ENCODE measurements at places on chromosomes 2 and 18.

DNA sequence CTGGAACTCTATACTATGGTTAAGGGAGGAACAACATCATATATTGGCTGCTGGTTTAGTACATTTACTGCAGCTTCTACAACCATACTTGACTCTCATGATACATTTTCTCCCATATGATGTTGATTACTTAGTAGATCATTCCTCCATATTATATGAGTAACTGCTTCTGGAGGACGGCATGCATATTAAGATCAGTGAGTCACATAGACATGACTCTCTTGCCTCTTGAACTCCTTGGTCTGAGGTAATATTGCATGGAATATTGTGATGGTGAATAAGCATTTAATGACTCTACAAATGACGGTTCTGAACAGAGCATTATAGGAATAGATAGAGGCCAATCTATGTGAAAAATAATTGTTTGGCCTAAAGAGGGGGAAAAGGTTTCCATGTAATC is 418.8 kb upstream of the SPHKAP start:
- no peak for DNase-seq

GRCh38 chr18:13420969-13421686 is 202.6 kb downstream of the LDLRAD4 start:
- no peak for DNase-seq

DNA sequence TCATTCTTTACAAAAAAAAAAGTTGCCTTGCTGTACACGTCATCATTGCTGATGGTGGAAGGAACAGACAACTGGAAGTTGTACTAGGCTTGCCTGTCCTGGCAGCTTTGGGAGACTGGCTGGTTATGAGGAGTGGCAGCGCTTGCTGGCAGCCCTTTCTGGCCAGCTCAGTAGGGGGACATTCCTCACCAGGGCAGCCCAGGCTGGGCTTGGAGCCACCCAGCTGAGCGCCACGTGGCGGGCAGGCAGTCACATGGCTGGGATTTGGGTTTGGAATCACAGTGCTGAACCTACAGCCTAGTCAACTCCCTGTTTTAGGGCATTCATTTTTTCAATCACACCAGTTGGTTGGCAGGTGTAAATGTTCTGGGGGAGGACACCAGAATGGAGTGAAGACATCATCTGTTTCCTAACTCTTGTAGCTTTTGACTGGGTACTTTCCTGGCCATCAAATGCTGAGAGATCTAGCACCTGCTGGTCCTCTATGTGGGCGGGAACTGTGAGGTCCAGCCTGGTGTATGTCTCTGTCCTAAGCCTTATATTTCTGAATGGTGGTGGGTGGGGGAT is 139.3 kb downstream of the SETBP1 start:
- DNase-seq, result no peak

DNA sequence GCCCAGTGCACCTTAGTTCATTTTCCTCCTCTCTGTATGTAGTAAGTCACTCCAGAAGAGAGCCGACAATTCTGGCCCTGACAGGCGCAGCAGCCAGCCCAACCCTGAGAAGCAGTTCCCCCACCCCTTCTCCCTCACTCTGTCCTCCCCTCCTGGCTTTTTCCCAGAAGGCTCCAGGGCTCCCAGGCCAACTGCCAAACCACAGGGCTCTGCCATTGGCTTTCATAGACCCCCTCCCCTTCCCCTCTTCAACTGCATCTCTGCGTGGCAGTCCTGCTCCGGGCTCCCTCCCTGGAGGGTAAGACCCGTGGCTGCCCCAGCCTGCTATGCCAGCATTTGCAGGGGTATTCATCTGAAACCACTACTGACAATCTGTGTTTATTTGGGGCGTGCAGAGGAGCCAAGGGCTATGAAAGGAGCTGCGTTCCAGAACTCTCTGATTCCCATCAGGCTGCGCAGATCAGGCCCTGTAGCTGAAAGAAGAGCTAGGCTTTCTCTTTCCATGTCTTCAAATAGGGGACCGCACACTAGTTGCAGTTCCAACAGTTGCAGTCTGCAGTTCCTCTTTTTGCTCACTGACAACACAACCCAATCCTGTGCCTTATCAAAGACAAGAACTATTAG is 388.6 kb upstream of the TNP1 start:
- DNase-seq, result no peak

GRCh38 chr2:193668557-193669323 is 1474.0 kb upstream of the TMEFF2 start:
- no peak for DNase-seq

- no peak for DNase-seq
Measured at GRCh38 chr2:134232868-134233727, 20.8 kb upstream of the MGAT5 start.

DNA sequence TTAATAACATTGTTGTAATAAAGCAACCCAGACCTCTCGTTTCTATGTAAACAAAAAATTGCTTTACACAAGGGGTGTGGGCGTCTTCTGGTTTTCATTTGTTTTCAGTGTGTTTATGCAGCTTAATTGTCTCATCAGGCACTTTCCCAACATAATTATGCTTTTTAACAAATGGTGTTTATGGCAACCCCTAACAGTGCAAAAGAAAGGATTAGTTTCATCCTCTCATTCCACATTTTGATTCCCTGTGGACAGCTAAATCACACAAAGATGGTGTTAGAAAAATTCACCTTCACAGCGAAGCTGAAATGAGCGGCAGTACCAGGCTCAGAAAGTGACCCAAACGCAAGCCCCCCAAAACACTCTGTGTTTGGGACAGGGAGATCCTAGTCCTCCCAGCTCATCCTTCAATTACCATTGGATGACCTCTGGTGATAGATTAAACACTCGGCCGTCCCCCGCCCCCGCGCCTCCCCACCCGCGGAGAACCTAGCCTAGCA is 724 bp downstream of the FTCDNL1 start:
- DNase-seq, result no peak

DNA sequence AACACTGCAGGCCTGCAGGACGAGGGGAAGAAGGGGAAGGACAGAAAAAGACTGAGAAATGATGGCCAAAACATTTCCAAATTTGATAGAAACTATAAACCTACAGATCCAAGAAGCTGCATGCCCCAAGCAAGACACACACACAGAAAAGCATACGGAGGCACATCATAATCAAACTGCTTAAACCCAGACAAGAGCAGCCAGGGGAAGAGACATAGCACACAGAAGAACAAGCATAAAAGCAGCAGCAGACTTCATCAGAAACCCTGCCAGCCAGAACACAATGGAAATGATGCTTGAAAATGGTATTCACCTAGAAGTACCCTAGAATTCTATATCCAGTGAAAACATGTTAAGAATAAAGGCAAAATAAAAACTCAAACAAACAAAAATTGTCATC is 57.2 kb upstream of the RNU4ATAC start:
- DNase-seq, result no peak

DNA sequence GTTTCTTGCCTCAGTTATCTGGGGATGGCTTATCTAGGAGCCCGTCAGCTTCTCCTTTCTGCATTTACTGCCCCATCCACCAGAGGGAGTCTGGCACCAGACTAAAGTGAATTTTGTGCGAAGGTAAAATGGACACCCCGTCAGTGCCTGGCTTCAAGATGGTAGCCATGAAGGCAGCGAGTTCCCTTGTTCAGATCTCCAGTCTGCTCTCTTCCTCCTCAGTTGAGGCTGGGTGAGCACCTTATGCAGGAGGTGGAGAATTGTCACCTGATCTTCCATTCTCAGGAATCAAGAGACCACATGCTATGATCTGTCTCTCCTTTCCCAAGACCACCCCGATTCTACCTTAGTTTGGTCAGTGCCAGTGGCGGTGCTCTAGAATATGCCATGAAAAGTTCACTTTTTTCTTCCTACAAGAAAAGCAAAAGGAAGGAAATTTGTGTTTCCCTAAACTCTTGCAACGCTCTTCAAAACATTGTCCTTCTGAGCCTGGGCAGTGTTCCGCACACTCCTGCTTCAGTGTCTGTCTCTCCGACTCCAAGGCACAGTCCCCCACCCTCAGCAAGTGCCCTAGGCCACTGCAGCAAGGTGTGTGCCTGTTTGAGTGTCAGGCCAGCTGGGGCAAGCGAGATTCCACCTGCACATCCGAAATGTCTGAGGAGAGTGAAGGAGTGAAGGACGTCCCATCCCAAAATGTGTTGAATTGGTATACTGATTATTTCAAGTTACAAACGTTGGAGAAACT is 168.6 kb downstream of the SS18 start:
- no peak for DNase-seq

- DNase-seq, result no peak
Measured at GRCh38 chr2:78977661-78978145, 47.8 kb upstream of the REG3G start.
